ENCODE measurements at places on chromosomes 3 and 15.
A peak's percentile ranks its signal among the peaks of the same experiment; 100 is the strongest.

GRCh38 chr3:131453533-131453932, 49.2 kb downstream of the MRPL3 start:
- no peak for DNase-seq

DNA sequence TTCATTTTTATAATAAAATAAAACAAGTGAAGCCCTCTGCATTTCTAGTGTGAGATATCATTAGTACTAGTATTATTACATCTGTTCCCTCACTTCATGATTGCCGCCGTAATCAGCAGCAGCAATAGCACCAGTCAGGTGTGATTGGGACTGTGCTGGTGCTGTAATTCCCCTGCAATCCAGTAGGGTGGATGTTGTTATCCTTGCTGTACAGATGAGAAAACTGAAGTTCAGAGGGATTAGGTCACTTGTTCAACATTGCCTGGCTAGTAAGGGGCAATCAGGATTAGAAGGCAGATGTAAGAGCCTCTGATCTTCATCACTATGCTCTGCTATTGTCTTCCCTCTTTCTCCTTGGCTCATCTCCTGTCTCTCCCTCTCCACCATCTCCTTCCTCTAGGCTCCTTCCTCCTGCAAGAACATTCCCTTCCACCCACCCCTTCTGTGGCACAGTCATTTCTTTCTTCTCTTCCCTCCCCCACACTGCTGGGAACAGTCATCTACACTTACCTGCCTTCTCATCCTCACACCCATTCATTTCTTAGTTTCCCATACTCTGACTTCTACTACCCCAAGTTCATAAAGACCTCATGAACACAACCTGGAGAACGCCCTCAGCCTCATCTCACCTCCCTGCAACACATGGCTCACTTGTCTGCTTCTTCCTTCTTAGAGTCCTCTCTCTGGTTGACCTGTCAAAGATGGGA, 29.7 kb downstream of the CRYGS start:
- DNase-seq, result no peak

DNA sequence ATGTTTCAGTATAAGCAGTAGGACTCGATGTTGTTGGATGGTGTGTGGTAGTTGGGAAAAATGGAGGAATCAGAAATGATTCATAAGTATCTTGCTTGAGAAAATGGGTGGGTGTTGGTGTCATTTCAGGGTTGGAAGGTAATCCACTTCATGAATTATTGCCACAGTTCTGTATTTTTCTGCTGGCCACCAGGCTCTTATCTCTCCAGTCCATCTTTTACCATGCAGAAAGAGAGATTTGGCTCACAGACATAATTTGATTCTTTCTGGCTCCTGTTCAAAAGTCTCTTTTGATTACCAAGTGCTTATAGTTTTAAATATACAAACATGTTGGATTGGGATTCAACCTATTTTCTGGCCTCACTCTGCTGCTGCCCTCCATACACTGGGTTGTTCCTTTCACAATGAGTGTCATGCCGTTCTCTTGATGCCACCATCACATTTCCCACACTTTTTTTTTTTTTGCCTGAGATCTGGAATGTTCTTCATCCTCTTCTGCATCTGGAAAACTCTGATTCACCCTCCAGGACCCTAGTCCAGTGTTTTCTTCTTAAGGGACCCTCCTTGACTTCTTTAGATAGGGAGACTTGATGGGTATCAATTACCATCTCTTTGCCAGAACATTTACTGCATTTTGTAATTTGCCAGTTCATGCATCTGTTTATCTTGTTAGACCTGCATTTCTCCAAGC, 69.4 kb upstream of the GAP43 start:
- DNase-seq, result no peak

DNA sequence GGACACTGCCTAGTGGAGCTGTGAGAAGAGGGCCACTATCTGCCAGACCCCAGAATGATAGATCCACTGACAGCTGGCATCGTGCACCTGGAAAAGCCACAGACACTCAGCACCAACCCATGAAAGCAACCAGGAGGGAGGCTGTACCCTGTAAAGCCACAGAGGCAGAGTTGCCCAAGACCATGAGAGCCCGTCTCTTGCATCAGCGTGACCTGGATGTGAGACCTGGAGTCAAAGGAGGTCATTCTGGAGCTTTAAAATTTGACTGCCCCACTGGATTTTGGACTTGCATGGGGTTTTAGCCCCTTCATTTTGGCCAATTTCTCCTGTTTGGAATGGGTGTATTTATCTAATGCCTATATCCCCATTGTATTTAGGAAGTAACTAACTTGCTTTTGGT, 83.5 kb upstream of the P3H2 start:
- DNase-seq, result no peak

GRCh38 chr3:196537319-196537984, 22.3 kb upstream of the SMCO1 start:
- peak; percentile 67 for DNase-seq

DNA sequence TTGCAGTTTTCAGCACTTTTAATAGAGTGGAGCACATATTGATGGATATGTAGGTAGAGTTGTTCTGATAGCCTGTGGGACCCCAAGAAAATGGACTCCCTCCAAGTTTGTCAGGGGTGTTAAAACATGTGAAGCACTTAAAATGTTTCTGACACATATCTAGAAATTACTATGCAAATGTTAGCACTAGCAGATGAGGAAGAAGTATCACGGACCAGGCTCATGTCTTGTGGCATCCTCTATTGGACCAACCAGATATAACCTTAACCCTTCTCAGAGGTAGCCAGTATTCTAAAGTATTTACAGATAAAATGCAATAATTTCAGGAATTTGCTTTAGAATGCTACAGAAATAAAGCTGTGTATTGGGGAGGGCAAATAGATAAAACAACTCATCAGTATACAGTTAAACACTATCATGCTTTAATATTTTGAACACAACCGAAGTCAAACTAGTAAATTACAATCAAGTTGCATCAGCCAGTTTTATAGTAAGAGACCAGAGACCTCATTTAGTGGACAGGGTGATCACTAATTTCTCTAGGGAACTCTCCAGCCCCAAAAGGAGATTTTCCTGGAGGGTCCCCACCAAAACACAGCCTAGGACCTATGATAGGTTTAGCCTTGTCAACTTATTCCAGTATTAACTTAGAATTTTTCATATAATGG, 57.2 kb upstream of the FBN1 start:
- no peak for DNase-seq

DNA sequence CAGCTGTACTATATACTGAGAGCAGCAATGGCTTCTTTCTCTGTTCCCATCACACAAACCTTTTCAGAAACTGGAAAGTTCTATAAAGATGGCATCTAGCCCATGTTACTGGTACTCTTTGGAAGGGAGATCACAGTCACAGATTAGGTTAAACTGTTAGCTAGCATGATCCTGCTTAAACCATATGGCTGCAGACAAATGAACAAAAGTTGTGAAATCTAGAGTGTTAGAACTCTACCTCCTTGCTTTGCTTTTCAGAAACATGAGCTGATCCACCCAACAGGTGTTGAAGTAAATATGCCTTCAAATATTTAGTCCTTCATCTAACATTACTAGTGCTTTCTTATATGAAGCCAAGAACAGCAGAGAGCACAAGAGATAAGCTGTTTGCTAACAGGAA, 102.6 kb downstream of the SNRK start:
- DNase-seq, result no peak

DNA sequence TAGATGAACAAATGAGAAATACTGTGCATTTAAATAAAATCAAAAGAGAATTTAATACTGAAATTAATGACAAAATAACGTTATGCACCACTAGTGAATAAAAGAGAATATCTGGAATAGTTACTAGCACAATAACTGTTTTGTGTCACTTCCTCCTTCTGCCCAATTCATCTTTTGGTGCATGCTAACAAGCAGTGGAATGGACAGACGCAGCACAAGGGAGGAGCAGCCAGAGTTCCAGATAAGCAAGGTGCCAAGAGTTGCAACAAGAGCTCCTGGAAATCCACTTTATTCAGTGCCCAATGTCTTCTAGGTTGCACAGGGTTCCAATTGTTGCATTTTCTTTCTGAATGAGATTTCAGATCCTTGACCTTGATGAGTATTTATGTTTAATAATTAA, 66.5 kb upstream of the PLXND1 start:
- DNase-seq, result no peak

- DNase-seq, result peak; percentile 80
Measured at GRCh38 chr3:53045518-53046170, at the start of gene SFMBT1. SFMBT1 (minus strand) TSS chr3:53046073; CDS start chr3:52969128, 76,945 bp downstream.

DNA sequence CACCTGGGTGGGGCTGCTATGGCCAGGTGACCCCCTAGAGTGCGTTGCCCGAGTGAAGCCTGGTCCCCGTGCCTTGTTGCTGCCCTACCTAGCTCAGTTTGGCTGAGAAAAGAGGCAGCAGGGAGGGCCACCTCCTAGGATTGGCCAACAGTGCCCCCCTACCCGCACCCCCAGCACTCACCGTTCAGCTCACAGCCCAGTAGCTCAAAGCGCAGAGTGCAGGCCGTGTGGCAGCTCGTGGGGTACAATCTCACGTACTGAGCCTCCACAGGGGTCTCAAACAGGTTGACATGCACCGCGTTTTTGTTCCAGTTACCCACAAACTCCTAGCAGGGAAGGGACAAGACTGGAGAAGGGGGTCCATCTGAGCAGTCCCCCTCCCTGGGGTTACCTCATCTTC, 7.6 kb downstream of the MFGE8 start:
- no peak for DNase-seq

Measured in CD4-positive, alpha-beta T cell treated with Interleukin-4 for 1 hour (primary cell).